ENCODE measurements at places on chromosomes 3 and 15. TPM values are rescaled to one million over a fixed set of nuclear protein-coding genes. Genes with fewer than 3 reads are reported as not detected.

- no peak for DNase-seq
- no peak overlapping the region for H3K4me3 ChIP-seq
- H3K27ac ChIP-seq, result no peak overlapping the region
- H3K36me3 ChIP-seq, result no peaks in the 10 kb centered on the region
- no peaks in the 10 kb centered on the region for H3K27me3 ChIP-seq
Measured at GRCh38 chr3:100106531-100107141, 7.7 kb downstream of the FILIP1L start.

C3orf80 gene
- 0.76 TPM for total RNA-seq

DNA sequence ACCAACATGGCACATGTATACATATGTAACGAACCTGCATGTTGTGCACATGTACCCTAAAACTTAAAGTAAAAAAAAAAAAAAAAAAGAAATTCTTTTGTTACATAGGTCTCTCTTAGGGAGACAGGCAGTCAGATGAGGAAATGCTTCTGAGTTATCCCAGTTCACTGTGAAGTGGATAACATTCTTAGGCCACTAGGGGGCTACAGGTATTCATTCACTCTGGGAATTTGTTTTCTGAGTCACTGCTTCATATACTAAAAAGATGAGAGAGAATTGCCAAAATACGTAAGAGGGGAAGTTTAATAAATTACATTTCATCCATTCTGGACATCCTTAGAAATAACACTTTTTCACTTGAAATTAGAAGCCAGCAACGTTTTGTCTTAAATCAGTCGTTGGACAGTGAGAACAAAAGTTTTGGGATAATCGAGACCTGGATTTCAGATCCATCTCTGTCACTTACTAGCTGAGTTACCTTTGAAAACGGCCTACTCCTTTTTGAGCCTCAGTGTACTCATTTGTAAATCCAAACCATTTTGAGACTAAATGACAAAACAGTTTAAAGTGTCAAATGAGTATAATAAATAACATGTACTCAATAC is 738.4 kb upstream of the ALCAM start:
- no peaks in the 10 kb centered on the region for H3K27me3 ChIP-seq
- no peaks in the 10 kb centered on the region for H3K36me3 ChIP-seq
- H3K27ac ChIP-seq, result no peak overlapping the region
- no peak overlapping the region for H3K4me3 ChIP-seq
- DNase-seq, result no peak

GRCh38 chr3:8856721-8857120 is 87.3 kb upstream of the OXTR start:
- no peak overlapping the region for H3K27ac ChIP-seq
- no peak for DNase-seq
- no peaks in the 10 kb centered on the region for H3K36me3 ChIP-seq
- H3K27me3 ChIP-seq, result no peaks in the 10 kb centered on the region

GRCh38 chr15:31338318-31338878 is 11.8 kb downstream of the KLF13 start:
- DNase-seq, result no peak
- no peaks in the 10 kb centered on the region for H3K36me3 ChIP-seq
- H3K4me3 ChIP-seq, result no peak overlapping the region

- peaks cover 40% of the 10 kb centered on the region for H3K4me1 ChIP-seq
- peaks cover 14% of the 10 kb centered on the region for H3K36me3 ChIP-seq
- no peak overlapping the region for H3K4me3 ChIP-seq
- no peak for DNase-seq
Measured at GRCh38 chr15:22942877-22943276, 37.3 kb downstream of the CYFIP1 start.

BAHD1 gene
- total RNA-seq, result 8.0 TPM

DNA sequence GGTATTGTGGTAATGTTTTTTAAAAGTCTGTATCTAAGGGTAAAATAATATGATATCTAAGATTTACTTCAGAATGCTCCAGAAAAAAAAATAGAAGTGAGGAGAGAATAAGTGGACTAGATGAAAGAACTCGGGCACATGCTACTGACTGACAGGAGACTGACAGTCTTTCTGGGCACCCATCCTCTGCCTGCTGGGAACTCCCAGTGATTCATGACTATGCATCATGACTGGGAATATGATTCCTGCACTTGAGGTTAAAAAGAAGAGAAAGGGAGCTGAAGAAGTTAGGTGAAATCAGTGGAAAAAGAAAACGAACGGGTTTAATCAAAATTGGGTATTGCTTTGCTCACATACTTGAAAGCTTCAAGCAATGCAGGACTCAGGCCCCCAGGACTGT is 35.7 kb upstream of the SPSB4 start:
- no peak for DNase-seq
- H3K27ac ChIP-seq, result no peak overlapping the region
- no peaks in the 10 kb centered on the region for H3K27me3 ChIP-seq
- H3K36me3 ChIP-seq, result no peaks in the 10 kb centered on the region

DNA sequence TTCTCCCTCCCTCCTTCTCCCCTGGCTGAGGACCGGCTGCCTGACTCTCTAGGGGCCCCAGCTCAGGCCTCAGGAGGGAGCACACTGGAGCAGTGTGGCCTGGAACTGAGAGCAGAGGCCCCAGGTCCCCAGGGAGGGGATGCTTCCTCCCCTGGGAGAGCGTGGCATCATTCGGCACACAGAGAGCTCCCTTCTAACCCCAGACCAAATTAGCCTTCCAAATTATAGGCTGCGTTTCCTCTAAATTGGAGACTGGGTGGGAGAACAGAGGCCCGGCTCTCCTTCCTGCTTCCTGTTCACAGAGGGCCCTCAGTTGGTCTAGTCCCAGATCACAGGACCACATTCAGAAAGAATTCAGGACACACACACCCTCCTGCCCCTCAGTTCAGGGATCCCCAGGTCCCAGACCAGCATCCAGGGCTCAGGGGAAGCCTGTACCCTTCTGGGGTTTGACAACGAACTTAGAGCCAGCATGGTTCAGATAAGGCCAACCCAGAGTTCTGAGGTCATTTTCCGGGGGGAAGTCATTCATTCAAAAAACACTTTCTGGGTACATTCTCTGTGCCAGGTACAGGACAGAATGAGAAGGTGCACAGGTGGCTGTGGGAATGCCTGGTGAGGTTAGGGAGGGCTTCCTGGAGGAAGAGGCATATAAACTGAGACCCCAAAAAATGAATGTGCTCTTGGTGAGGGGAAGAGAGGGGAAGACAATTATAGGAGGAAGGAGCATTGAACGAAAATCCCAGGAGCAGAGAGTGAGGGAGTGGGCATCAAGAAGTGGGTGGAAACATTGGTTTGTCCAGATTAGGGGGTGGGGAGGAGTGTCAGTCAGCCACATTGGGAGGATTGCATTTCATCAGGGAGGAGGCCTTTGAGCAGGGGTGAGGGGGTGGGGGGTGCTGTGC is 28.4 kb upstream of the RPL29 start:
- no peaks in the 10 kb centered on the region for H3K36me3 ChIP-seq
- H3K27me3 ChIP-seq, result no peaks in the 10 kb centered on the region
- H3K4me3 ChIP-seq, result no peak overlapping the region
- no peak for DNase-seq
- H3K27ac ChIP-seq, result no peak overlapping the region

DNA sequence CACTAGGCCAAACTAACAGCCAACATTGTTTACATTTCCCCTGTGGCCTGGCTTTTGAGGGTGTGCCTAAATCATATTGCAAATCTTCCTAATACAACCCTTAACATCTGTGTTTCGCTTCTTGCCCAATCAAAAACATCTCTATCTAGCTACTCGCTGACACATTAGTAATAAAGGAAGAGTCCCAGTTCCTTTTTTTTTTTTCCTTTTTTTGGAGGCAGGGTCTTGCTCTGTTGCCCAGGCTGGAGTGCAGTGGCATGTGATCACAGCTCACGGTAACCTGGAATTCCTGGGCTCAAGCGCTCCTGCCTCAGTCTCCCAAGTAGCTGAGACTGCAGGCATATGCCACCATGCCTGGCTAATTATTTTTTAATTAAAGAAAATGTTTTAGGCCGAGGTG is 2.1 kb upstream of the SRPRB start:
- H3K36me3 ChIP-seq, result peaks cover 5% of the 10 kb centered on the region
- DNase-seq, result no peak
- H3K27ac ChIP-seq, result no peak overlapping the region
- no peaks in the 10 kb centered on the region for H3K4me1 ChIP-seq
- H3K4me3 ChIP-seq, result no peak overlapping the region
- H3K27me3 ChIP-seq, result no peaks in the 10 kb centered on the region
